ENCODE measurements at places on chromosomes 7 and 10. TPM values are rescaled to one million over a fixed set of nuclear protein-coding genes. Genes with fewer than 3 reads are reported as not detected.

DNA sequence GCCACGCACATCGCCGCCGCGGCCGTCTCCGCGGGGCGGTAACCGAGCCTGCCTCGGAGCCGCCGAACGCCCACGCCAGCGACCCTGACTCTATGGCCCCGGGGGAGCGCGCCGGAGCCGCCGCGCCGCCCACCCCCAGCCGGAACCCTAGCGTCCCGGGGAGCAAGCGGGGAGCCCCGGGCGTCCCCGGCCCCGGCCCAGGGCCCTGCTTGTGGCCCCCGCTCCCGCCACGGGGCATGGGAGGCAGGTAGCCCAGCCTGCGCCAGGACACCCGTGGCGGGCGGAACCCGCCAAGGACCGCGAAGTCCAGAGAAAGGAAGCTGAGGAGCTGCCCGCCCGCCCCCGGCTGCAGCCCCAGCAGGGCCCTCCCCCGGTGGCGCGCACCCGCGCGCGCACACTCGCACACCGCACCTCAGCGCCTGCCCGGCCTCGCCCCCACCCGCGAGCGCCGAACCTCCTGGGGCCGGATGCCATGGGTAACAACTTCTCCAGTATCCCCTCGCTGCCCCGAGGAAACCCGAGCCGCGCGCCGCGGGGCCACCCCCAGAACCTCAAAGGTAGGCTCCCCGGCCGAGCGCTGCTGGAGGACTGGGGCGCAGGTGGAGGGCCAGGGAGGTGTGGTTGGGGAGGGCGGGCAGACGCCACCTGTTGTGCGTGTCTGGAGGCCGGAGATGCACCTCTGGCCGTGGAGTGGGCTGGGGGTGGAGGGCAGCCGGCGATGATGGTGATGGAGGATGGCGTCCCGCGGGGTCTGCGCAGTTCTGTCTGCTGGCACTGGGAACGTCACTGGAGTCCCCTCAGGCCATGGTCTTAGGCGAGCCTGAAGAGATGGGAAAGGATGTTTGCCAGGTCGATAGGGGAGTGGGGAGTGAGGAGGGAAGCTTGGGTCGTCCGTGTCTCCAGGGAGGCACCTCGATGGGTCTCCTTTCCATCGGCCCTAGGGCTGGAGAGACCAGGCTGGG lies 692 bp downstream of the NEURL1 start:
- no peak for DNase-seq

GRCh38 chr10:36880898-36881297 lies 244.5 kb upstream of the ANKRD30A start:
- DNase-seq: peak; percentile 39

- DNase-seq: peak; percentile 63
Measured at GRCh38 chr7:95686109-95686508, 86.2 kb upstream of the DYNC1I1 start.

DNA sequence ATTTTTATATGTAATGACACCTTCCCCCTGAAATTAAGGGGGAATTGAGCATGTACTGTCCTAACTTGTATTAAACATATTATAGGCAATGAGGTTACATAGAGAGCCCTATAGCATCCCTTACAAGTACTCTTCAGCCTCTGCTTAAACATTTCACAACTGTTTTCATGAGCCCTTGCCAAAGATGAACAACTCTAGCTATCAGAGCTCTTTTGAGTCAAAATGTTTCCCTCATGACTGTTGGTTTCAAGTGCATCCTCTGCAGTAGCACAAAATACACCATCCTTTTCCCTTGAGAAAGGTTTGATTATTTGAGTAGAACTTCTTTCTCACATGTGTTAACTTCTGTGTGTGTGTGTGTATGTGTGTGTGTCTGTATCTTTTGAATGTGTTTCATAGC lies 1157.6 kb upstream of the CELF2 start:
- no peak for DNase-seq

SLC18A3 gene
- total RNA-seq: not detected

PDE6C gene
- total RNA-seq: not detected

All from RPMI7951 (cell line).